ENCODE measurements at places on chromosomes 6 and 20.

GRCh38 chr20:34524426-34524825, 8.2 kb downstream of the DYNLRB1 start:
- DNase-seq: no peak

DNA sequence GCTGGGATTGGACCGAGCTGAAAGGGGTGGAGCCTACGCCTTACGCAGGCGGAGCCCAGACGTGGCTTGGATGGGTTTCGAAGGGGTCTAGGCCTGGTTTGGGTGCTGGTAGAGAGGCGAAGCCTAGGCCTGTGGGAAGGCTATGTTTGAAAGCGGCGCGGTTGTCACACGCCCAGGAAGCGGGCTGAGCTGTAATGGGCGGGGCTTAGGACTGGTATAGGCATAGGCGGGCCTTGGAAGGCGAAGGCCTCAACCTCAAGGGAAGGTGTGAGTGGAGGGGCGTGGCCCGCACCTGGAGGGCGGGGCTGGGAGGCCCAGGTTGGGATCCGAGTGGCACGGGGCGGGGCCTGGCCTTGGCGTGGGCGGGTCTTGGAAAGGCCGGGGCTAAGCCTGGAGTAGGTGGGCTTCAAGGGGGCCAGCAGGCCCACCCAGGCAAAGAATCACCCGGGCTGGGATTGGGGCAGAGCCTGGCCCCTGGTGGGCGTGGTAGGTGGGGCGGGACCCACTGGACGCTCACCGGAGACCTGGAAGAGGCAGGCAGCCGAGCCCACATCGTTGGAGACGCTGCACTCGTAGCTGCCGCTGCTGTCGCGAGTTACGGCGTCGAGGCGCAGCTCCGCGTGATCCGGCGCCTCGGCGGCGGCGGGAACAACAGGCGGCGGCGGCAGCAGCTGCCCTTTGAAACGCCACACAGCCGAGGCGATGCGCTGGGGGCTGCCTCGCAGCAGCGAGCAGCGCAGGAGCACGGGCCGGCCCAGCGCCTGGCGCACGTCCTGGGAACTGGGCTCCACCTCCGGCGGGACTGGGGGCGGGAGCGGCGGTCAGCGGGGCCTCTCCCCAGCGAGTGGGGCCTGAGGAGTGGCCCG, 49.0 kb downstream of the MDGA1 start:
- DNase-seq: peak; percentile 94

- DNase-seq: no peak
These were observed 777.6 kb upstream of the HS3ST5 start for GRCh38 chr6:115120391-115120790.

- no peak for DNase-seq
These were observed 4.0 kb downstream of the GSS start for GRCh38 chr20:34951652-34952051.

DNA sequence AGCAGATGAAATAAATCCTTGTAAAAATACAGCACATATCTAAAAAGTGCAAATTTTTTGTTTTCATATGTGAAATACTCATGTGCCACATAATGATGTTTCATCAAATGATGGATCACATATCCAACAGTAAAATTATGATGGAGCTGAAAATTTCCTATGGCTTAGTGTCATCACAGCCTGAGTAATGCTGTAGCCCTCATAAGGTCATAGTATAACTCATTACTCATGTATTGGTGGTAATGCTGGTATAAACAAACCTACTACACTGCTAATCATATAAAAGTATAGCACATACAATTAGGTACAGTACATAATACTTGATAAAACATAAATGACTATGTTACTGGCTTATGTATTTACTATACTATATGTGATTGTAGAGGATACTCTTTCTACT, 12.9 kb downstream of the TSPYL1 start:
- no peak for DNase-seq

- peak; percentile 29 for DNase-seq
These were observed 283.9 kb downstream of the FOXC1 start for GRCh38 chr6:1893470-1894130.

DNA sequence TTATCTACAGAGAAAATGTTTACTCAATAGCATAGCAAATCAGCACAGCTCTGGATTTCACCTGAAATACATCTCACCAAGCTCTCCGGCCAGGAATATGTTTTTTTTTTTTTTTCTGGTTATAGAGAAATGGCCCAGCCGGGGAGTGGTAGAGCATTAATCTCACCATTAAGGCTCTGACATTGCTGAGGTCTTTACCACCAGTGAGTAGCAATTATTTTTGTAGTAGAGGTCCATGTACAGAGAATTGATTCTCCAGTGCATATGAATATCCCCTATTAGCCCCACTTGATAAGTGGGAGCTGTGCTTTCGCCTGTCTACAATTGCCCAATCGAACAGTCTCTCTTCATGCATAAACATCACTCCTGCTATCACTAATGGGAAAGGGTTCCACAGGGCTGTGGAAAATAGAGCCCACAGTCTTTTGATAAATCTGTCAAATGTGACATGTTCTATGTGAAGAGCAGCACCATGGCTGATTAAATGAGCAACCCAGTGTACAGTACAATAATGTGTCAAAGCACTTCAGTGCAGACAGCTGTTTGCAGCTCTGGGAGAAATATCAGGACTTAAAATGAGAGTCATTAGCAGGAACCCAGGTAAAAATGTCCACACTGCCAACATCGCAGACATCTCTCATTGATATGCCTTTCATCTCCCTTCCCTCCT, 227.1 kb upstream of the ID4 start:
- no peak for DNase-seq

DNA sequence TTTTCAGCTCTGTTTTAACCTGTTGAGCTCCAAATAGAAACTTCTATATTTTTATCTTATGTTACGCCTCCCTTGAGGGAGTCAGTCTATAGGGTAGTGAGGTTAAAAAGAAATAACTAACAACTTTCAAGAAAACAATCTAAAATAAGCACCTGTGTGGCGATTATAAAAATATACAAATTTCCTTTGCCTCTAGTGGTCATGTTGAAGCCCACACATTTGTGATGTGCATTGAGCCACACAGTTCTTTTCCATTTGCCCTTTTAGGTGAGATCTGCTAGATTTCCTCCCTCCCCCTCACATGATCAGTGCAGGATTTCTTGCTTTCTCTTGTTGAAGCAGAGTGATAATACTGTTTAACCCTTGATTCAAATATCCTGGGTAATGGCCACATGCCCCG, 84.2 kb downstream of the MYB start:
- DNase-seq: no peak

GRCh38 chr6:33024521-33024920, 15.1 kb upstream of the HLA-DOA start:
- no peak for DNase-seq

- DNase-seq: no peak
These were observed 9.8 kb upstream of the TPBG start for GRCh38 chr6:82353848-82354247.

GRCh38 chr6:163530406-163530805, 115.9 kb downstream of the QKI start:
- DNase-seq: no peak

DNA sequence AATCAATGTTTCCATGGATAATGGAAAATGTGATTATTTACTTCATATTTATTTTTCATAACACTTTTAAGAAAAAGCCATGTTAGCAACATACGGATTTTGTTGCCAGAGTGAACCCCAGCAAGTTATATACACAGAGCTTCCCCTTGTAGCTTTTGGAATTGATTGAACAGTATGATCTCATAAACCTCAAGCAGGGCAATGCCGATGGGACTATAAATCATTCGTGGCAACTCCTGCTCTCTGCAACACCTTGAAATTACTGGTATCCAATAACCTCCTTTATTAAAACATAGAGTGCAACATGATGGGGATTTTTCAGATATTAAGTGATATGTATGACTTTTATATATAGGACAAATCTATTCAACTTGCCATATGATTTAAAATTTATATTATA, 428.5 kb downstream of the KHDRBS2 start:
- DNase-seq: no peak

DNA sequence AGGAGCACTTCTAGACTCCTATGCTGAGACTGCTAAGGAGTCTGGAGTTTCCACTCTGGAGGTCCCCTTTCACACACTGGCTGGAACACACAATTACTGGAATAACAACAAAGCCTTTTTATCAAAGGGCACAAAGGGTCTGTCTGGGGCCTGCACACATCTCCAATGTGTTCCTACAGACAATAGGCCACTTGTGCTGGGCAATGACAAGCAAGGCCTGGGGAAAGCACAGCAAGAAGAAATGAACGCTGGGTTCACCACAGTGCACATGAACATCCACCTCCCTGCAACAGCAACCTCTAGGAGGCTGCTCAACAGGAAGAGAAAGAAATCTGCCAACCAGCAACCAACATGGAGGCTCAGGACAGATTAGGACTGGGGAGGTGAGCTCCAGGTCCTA, 43.9 kb downstream of the TRPC4AP start:
- DNase-seq: no peak

GRCh38 chr20:46361381-46361780, 45.0 kb downstream of the ELMO2 start:
- no peak for DNase-seq

GRCh38 chr20:53767206-53767930, 173.7 kb upstream of the ZNF217 start:
- no peak for DNase-seq

- no peak for DNase-seq
These were observed 192.6 kb upstream of the RAB32 start for GRCh38 chr6:146351018-146351417.

- DNase-seq: no peak
These were observed 15.6 kb downstream of the PKIG start for GRCh38 chr20:44597930-44598329.

GRCh38 chr6:142262231-142262630, 39.6 kb upstream of the ADGRG6 start:
- DNase-seq: no peak

DNA sequence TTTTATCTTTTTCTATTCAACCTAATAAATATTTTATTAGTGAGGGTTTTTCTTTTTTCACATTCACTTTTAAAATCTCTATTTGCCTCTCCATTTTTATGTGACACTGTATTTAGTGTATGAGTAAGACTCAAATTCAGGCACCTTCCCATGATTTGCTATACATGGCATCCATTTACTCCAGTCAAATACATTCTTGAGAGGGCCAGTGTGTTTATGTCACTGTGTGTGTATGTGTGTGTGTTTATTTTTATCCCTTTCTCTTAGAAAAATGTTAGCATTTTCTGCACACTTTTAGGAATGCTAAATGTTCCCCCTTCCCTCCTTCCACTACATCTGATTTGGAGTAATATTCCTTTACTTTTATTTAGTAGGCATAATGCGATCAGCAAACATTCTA, 290.0 kb downstream of the PACRG start:
- DNase-seq: no peak

- DNase-seq: no peak
These were observed 63.3 kb downstream of the CAP2 start for GRCh38 chr6:17456711-17457110.

DNA sequence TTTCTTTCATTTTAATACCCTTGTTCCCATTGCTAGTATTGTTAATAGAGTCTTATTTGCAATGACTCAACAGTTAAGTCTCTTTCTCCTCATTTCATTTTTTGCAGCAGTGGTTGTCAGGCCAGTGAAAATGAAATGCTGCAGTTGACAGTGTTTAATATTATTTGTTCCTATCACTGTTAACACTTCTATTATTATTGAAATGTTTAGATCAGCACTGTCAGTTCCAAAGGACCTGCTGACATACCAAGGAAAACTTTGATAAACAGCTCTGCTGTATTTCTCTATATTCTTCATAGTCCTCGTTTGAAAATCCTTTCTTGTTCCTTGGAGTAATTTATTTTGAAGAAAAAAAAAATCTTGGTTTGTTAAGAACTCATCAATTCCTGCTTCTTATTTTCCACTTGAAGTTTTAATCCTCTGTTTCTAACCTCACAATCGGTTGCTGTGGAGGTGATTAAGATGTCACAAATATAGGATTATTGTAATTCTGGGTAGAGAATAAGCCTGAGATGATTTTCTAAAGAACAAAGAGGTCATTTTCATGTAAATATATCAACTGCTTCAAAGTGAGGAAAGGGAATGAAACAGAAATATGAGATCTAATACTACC, 1065.9 kb upstream of the CITED2 start:
- no peak for DNase-seq

- no peak for DNase-seq
These were observed 32.3 kb downstream of the CNKSR3 start for GRCh38 chr6:154478021-154478700.

DNA sequence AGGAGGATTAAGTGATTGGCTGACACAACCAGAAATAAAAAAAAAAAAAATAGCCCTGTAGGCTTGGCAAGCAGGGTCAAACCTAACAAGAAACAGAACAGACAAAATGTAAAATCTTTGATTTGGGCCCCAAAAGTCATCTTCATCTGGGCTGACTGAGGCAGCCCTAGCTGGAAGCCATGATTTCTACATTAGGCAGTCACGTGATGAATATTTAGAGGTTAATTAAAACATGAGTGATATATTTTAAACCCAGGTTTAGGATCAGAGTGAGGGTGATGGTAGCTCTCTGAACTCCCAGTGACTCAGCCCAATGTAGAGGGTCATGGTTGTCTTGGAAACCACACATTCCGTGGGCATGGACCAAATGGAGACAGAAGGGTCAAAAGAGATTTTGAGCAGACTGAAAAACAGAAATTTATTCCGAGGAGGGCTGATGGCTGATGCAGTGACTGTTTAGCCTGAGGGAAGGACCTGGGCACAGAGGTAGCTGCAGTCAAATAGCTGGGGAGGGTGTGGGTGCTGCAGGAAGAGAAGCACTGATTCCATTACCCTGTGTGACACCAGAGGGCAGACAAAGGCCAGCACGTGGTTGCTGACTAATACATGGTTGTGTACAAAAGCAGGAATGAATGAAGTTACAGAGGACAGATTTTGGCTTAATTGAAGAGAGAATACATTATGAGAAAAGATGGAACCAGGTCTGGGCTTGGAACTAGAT, 573.1 kb upstream of the CHD6 start:
- DNase-seq: peak; percentile 11

DNA sequence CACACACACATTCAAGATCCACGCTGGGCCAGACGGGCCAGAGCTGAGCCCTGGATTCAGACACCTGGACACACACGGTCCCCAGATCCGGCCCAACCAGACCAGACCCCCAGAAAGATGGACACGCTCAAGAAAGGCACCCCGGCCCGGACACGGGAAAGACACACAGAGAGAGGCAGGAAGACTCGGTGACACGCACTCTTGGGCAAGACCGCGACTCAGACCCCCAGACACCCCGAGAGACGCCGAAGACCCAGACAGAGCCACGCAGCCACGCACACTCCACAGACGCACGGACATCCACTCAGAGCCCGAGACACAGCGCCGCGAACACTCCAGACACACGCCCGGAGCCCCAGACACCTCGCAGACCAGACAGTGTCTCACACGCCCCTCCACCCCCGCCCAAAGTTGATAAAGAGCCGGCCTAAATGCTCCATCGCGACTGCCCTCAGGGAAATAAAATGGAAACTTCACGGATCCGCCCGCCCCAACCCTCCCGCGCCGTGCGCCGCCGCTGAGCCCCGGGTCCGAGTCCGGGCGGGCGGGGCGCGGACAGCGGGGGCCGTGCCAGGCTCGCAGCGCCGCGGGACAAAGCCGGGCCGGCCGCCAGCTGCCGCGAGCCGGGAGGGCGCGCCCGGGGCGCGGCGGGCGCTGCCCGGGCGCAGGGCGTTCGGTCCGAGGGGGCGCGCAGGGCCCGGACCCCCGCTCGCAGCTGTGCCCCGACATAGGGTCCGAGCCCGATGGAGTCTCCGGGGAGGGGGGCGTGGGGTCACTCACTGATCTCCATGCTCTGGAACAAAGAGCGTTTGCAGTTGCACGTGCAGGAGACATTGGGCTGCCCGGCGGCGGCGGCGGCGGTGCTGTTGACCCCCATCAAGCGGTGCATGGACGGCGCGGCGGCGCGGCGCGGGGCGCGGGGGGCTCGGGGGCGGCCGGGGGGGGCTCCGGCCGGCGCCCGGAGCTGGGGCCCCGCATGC, 831 bp downstream of the PMEPA1 start:
- peak; percentile 55 for DNase-seq
